ENCODE measurements at places on chromosomes 2 and 18. TPM values are rescaled to one million over a fixed set of nuclear protein-coding genes. Genes with fewer than 3 reads are reported as not detected.

Gene CPO
- not detected for total RNA-seq

Gene ATF2
- 51.1 TPM for total RNA-seq

Gene PHOSPHO2
- total RNA-seq, result 0.54 TPM

Gene ZNF385B
- not detected for total RNA-seq

Gene QPCT
- total RNA-seq, result 2.2 TPM

Gene SOWAHC
- 4.8 TPM for total RNA-seq

Measured in IMR-90 (cell line).